AG09319 (cell line): ENCODE measurements at places on chromosomes 7 and 10.

GRCh38 chr7:4774007-4774406, 1.4 kb upstream of the AP5Z1 start:
- no peak for DNase-seq

DNA sequence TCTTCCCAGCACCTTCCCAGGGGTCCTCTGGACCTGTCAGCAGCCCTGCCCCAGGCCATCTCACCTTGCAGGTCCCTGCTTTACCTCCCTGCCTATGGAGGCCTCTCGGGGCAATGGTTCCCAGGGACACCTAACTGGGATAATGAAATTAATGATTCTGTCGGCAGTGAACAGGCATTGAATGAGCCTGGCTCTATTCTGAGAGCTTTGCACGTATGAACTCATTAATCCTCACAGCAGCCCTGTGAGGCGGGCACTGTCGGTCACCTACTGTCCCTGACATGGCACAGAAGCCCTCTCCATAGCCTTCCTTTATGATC, 22.9 kb downstream of the ADCYAP1R1 start:
- DNase-seq, result no peak

DNA sequence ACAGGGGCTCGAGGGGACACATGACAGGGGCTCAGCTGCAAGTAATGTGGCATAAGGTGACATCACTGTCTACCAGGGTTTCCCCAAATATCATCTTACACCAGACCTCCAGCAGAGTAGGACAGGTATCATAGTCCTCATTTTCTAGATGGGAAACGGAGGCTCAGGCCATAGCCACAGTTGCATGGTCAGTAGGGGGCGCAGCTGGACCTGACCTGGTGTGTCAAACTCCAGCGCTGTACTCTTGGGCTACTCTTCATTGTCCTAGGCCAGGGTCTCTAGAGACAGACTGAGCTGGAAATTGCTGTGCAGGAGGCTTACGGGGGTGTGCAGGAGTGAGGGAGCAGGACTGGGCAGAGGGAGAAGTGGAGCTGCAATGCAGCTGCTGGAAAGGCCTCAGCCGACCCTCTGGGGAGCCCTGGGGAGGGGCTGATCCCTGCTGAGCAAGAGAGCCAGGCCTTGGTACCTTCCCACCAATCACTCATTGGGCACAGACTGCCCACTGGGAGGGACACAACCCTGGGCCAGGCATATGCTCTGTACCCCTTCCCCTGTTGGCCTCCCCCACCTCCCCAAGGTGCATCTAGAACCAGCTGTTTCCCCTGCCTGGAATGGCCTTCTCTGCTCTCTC, 89.9 kb downstream of the CDH23 start:
- no peak for DNase-seq

DNA sequence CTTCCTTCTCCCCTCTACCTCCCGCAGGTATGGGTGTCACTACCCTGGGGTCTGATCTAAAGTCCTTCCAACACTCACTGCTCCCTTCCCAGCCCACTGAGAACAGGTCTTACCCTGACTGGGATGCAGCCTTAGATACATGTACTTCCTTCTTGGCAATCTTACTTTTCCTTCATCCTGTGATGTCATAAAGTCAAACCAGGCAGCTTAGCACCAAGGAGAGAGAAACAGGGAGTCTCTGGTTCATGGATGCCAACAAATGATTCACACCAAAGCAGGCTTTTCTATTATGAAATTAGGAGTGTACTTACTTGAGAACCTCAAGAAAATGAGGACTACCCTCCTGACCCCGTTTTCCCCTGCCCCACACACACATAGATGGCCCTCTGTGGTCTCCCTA, 111.0 kb upstream of the KMT2E start:
- no peak for DNase-seq

DNA sequence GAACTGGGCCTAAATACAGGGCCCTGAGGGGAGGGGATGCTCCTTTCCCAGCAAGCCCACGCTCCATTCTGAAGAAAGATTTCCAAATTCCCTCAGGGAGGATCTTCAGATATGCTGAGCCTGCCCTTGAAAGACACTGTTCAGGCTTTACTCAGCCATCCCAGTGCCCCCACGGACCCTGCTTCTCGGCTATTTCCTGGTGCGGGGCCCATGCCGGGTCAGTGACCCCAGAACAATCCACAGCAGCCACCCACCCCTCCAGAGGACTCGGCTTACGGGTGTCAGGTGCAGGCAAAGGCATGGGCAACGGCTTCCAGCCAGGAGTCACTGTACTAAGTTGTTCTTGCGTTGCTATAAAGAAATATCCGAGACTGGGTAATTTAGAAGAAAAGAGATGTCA, 137.1 kb downstream of the OAT start:
- no peak for DNase-seq

GRCh38 chr7:122155566-122155965, 11.5 kb upstream of the AASS start:
- DNase-seq, result no peak

GRCh38 chr7:150322833-150323681, at the start of the genes ACTR3C and LRRC61:
Gene ACTR3C (minus strand): TSS chr7:150323545. CDS start chr7:150295296, 28,249 bp downstream.
Gene LRRC61 (plus strand): TSS chr7:150323355. CDS start chr7:150336862, 13,507 bp downstream.
- DNase-seq, result no peak

DNA sequence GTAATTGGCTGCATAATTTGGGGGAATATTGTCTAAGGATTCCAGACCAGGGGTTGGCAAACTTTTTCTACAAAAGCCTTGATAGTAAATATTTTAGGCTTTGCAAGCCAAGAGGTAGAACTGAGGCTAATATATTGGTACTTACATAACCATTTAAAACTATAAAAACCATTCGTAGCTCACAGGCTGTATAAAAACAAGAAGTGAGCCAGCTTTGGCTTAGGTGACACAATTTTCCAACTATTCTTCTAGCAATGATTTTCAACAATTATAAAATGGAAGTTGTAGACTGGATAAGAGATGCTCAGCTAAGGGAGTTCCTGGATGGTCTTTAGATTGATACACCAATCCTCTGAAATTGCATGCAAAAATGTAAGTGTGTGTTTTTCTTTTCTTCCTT, 1.4 kb downstream of the GPR141 start:
- no peak for DNase-seq

- DNase-seq, result no peak
Observed at GRCh38 chr7:8637322-8637721, 203.9 kb downstream of the NXPH1 start.

DNA sequence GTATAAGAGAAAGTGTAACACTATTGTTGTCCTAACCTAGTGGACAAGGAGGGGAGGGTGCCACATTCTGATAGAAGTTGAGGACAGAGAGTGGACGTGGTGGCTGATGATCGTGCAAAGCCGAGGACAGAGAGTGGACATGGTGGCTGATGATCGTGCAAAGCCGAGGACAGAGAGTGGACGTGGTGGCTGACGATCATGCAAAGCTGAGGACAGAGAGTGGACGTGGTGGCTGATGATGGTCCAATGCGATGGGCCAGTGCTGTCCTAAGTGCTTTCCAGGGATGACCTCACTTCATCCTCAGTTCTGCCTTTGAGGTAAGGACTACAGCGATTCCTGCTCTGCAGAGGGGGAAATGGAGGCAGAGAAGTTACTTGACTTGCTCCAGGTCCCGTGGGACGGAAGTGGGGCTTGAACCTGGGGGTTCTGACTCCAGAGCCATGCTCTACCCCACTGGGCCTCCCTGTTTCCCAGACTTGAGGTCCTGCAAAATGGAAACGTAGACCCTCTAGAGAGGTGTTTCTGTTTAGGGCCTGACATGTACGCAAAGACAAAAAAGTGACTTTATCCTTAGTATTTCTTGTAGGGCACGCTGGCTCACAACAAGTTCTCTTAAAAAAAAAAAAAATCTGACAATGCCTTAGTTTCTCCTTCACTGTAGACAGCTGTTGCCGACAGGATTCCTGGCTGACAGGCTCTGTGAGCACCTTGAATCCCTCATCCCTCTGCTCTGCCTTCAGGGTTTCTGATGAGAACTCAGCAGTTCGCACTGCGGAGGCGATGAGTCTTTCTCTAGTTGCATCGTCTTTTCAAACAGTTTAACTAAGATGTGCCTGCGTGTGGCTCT, 20.3 kb upstream of the NCAPG2 start:
- no peak for DNase-seq

GRCh38 chr7:155681663-155682062, 37.2 kb downstream of the RBM33 start:
- DNase-seq, result no peak

DNA sequence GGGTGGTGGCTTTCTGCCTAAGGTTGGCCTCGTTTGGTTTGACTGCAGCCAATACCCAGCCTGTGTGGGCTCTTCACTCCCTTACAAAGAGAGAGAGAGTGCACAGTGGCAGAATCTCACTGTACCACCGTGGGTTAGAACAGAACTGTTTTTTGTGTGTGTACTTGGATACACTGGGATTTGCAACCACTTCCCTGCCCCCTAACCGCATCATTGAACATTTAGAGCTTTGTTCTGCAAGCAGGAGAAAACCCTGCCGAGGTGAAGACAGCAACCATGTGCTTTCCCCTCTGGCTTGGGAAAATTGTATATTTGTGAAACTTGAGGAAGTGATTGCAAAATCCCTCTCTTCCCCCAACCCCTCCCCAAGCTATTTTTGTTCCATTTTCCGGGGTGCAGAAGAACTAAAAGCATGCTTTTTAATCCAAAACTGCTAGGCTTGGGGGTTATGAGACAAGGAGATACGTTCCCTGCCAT, 201.2 kb downstream of the TCF7L2 start:
- DNase-seq, result no peak

- no peak for DNase-seq
Observed at GRCh38 chr7:148121401-148121800, 469.2 kb upstream of the C7orf33 start.

DNA sequence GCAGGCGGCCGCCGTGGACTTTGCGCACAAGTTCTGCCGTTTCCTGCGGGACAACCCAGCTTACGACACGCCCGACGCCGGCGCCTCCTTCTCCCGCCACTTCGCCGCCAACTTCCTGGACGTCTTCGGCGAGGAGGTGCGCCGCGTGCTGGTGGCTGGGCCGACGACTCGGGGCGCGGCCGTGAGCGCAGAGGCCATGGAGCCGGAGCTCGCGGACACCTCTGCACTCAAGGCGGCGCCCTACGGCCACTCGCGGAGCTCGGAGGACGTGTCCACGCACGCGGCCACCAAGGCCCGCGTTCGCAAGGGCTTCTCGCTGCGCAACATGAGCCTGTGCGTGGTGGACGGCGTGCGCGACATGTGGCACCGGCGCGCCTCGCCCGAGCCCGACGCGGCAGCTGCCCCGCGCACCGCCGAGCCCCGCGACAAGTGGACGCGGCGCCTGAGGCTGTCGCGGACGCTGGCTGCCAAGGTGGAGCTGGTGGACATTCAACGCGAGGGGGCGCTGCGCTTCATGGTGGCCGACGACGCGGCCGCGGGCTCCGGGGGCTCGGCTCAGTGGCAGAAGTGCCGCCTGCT, 14.1 kb downstream of the SH2B2 start:
- DNase-seq, result no peak

DNA sequence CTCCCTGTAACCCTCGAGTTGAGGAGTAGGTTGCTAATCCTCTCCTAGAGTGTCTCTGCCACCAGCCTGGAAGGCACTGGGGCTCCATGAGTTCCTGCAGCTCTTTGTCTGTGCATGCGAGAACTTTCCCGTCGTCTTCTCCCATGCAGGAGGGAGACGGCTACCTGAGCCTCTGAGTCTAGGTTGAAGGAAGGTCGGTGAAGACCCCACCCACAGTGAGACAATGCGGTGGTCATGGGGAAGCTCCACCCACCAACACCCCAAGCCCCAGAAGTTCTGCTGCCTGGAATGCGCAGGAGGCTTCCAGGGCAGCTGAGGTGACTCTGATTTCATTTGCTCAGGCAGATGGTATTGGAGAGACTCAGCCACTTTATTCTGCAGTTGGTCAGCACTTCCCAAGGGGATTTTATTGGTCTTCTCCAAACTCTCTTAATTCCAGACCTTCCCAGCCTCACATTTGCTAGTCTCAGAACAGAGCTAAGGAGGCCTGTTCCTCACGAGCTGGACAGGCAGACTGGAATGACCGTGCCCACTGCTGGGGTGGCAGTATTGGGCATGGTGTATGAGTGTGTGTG, 36.5 kb downstream of the PTPRE start:
- DNase-seq, result no peak

DNA sequence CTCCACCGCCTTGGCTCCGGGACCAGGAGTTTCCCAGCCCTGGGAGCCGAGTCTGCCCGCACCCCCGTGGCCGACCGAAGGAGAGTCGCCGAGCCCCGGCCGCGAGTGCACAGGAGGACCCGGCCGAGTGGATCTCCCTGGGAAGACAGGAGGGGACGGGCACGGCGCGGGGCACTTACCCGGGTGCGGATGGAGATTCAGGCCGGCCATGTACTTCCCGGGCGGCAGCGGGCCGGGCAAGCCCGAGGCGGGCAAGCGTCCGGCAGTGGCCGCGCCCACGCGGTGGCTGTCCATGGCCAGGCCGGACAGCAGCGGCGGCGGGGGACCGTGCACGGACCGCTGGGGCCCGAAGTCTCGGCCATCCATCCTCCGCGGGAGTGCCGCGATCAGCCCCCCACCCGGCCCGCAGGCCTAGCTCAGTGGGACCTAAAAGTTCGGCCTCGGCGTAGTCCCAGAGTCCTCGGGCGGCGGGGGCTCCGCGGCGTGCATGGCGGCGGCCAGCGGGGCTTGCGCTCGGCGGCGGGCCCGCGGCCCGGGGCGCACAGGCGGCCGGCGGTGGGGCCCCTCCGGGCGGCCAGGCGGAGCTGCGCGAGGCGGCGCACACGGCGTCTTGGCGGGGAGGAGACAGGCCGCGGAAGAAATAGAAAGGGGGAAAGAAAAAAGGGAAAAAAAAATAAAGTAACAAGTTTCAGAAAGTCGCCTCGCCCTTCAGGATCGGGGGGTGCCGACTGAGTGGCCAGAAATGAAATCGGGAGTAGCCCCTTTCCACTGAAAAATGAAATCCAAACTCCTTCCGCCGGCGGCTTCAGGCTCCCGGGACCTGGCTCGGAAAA, 2.5 kb downstream of the TNRC18 start:
- DNase-seq, result no peak

GRCh38 chr7:121084256-121084655, 95.7 kb downstream of the CPED1 start:
- DNase-seq, result no peak

- DNase-seq, result no peak
Observed at GRCh38 chr10:127976701-127977356, 69.9 kb downstream of the PTPRE start.

GRCh38 chr10:77648472-77648871, 10.9 kb upstream of the KCNMA1 start:
- no peak for DNase-seq

DNA sequence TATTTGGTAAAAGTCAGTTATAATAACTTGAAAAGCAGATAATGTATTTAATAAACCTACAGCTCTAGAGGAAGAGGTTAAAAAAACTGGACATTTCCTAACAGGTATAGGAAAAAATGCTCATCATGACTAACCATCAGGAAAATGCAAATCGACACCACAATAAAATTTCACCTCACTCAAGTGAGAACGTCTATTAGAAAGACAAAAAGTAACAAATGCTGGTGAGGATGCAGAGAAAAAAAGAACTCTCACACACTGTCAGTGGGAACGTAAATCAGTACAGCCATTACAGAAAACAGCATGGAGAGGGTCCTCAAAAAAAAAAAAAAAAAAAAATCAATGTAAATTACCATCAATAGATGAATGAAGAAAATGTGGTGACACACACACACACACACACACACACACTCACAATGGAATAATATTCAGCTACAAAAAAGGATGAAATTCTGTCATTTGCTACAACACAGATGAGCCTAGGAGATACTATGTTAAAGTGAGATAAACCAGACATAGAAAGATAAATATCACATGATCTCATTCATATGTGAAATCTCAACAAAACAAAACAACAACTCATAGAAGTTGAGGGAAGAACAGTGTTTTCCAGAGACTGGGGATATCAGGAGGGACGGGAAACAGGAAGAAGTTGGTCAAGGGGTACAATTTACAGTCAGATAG, 20.1 kb downstream of the EPC1 start:
- DNase-seq, result no peak
